Breast epithelium (tissue), 4 donors: ENCODE measurements at places on chromosomes 2 and 18.

GRCh38 chr2:53442783-53443182 is 324.8 kb upstream of the CHAC2 start:
- DNase-seq = no peak

DNA sequence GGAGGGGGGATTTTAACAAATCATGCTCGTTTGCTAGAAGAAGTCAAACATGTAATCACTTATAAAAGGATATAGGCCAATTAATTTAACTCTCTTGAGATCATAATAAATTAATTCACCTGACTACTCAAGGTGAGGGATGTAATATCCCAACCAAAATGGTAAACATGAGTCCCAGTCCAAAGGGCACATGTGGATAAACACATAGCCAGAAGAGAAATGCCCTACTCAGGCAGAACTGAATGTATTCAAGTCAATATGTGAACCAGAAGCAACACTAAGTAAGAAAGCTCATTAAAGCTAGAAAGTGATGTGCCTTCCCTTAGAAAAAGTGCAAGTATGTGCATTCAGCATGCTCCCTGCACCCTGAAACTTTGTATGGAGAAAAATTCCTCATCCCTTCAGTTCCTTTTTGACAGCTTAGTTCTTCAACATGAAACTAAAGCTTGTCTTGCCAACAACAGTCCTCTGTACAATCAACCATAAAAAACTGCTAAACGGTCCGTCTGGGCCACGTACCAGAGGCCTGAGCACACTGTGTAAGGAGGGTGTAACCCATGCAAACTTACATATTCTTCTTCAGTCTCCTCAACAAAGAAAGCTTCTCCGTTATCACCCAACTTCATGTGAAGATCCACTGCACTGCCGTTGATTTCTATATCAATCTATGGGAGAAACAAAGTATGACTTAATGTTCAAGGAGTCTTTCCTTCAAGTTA is 58.9 kb downstream of the LPIN2 start:
- DNase-seq = no peak

GRCh38 chr2:116545286-116546068 is 1269.0 kb upstream of the DDX18 start:
- no peak for DNase-seq

- DNase-seq = no peak
These were observed 372.1 kb upstream of the MEX3C start for GRCh38 chr18:51569561-51569960.

DNA sequence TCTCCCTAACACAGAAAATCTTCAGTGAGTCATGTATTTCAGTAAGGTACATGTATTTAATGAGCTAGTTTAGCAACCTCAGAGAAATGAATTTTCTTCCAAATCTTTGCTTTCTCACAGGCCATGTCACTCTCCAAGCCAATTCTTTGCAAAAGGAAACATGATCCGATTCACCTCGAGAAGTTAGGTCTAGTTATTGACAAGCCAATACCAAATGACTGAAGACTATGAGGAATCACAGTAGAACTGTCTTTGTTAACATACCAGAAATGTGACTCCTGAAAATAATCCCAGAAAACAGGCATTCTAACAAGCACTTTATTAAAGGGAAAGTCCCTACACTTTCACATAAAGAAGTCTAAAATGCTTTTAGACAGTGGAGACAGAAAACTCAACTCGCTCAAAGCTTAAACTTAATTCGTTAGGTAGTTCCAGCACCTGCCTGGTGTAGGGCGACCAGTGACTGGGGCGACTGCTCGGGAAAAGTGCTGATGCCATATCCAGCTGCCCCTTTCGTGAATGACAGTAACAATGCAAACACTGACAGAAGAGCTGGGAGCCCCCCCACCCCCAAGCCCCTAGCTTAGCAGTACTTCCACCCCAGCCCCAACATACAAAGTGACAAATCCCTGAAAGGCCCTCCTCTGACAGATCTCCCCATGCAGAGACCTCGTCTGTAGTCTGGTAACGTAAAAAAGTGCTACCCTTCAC is 1.8 kb downstream of the MEMO1 start:
- no peak for DNase-seq

DNA sequence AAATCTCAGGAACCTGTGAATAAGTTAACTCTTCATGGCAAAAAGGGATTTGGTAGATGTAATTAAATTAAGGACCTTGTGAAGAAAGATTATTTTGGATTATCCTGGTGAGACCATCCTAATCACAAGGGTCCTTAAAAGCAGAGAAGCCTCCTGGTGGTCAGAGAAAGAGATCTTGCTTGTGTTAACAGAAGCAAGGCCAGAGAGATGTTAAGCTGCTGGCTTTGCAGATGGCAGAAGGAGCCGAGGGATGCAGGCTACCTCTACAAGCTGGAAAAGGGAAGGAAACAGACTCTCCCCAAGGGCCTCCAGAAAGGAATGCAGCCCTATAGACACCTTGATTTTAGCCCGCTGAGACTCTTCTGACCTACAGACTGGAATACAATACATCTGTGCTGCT is 197.0 kb downstream of the STK39 start:
- DNase-seq = no peak

- DNase-seq = no peak
These were observed 11.4 kb upstream of the NMUR1 start for GRCh38 chr2:231541645-231542044.

GRCh38 chr2:33186937-33187336 is 240.2 kb downstream of the LTBP1 start:
- no peak for DNase-seq

DNA sequence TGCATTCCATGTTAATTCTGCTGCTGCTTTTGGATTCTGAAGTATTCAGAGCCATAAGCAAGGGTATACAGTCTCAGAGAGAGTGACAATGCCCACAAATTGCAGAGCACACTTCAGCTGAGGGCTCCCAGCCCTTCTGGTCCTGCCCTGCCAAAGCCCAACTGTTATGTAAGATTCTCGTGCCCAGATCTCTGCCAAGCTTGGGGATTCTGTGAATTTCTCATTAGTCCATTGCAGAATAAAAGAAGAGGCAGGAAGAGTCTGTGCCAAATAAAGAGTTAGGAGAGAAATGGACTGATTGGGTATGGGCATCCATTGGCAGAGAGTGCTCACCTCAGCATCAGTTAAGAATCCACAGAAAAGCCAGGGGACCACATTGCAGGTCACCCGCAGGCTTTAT is 112.0 kb upstream of the PNPT1 start:
- DNase-seq = no peak
